SJSA1 (cell line): ENCODE measurements at places on chromosomes 2 and 18. TPM values are rescaled to one million over a fixed set of nuclear protein-coding genes. Genes with fewer than 3 reads are reported as not detected.

MSTN gene
- 0.05 TPM in 1 of 2 replicates, not detected in the other for total RNA-seq

RESP18 gene
- not detected in 2 replicates for total RNA-seq

TRABD2A gene
- 11.8 and 18.3 TPM in 2 replicates for total RNA-seq

- DNase-seq = peak; percentile 97
Measured at GRCh38 chr2:74119912-74120825, 27.5 kb downstream of the BOLA3 start.

- DNase-seq = no peak
Measured at GRCh38 chr2:173278794-173279526, 75.7 kb upstream of the CDCA7 start.

DNA sequence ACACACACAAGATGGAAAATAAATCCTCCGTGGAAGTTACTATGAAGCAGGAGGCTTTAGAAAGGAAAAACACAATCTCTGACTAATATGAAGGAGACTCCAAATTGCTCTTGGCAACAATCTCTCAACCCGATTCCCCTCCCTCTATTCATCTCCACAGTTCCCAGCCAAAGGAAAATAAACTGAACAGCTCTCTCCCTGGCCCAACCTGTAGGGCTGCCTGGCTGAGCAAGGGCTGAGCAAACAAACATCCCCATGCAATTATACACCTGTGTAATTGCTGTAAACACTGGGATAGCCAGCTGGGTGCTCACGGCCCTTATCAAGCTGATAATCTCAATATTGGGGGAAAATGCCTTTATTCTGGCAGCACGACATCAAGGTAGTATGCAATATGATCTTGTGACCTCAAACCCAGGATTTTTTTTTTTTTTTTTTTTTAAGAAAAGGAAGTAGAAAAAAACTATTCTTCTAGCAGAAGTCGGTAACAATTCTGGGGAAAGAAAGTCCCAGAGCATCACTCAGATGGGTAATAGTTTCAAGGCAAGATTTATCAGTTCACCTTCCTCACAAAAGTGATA lies 203.3 kb upstream of the SMAD2 start:
- no peak for DNase-seq

DNA sequence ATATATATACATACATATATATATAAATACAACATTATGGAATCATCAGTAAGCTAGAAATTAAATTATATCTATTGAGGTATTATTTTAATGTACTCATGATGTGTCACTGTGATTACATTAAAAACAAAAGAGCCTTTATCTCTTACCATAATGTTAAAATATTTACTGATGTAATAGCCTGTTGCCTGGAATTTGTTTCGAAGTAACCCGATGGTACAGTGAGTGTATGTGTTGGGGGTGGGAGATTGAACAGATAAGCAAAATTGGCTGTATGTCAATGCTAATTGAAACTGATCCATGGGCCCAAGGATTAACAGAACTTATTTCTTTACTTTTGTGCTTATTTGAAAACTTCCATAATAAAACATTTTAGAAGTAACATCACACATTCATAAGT lies 1473.2 kb downstream of the LRP1B start:
- DNase-seq = no peak

DNA sequence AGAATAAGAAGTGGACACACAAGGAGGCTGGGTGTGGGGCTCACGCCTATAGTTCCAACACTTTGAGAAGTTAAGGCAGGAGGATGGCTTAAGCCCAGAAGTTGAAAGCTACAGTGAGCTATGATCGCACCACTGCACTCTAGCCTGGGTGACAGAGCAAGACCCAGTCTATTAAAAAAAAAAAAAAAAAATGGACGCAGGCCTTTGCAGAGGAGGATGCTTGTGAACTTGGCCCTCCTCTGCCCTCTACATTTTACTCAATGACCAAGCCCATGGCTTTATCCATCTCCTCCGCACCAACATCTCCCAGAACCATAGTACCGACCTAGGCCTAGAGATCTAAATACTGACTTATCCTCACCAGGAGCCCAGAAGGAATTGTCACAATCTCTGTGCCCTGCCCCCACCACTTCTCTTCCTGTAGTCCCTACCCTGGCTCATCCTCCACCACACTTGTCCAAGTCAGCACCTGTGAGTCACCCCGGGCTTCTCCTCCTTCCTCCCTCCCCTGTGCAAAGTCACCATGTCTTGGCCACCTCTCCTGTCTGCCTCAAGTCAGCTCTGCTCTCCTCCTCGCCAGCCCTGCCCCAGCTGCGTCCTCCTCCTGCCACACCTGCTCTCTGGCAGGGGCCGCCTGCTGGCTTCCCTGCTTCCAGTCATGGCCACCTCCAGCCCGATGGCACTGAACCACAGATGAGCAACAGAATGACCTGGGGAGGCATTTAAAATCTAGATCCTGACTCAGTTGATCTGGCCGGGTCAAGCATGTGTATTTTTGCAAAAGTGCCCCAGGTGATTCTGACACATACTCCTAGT lies 35.8 kb upstream of the ASPRV1 start:
- peak; percentile 59 for DNase-seq

- no peak for DNase-seq
Measured at GRCh38 chr2:60247471-60247870, 306.0 kb downstream of the BCL11A start.

TFPI gene
- total RNA-seq = 82.1 and 133 TPM in 2 replicates

- no peak for DNase-seq
Measured at GRCh38 chr2:228321015-228321414, 139.5 kb upstream of the SPHKAP start.

VWC2L gene
- not detected in 2 replicates for total RNA-seq

- no peak for DNase-seq
Measured at GRCh38 chr2:205025580-205026240, 480.4 kb downstream of the PARD3B start.

DNA sequence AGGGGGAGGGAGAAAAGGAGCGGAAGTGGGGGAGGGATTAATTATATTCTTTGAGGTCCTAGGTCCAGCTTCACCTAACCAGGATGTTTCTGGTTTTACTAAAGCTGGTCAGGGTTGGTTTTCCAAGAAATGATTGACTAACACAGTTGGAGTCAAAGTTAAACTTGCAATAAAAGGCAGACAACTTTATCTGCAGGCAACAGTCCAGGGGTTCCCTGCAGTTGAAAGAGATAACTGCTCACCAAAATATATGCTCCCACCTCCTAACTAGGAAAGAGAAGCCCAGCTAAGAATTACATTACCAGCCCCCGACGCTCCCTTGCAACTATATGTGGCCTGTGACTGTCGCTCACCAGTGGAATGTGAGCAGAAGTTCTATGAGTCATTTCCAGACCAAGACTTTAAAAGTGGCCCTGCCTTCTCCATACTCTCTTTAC lies 140.0 kb upstream of the PKDCC start:
- DNase-seq = peak; percentile 56

CAVIN2 gene
- total RNA-seq = 26.4 and 28.1 TPM in 2 replicates

FOXD4L1 gene
- not detected in 2 replicates for total RNA-seq

DNA sequence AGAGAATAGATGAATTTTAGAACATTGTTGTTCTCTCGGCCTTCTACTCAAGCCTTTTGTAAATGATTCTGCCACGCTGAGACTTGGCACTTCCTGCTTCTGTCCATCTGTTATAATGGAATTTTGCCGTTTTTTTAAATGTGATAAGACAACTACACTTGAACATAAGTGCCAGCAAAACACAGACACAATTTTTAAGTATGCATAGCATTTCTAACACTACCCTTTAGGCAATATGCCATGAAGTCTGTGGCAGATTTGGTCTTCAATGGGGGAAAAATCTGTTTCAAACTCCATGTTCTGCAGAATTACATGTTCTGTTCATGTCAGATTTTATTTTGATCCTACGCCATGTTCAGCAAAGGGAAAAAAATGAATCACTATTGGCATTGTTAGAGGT lies 1170.7 kb upstream of the SLC39A10 start:
- DNase-seq = no peak

DNA sequence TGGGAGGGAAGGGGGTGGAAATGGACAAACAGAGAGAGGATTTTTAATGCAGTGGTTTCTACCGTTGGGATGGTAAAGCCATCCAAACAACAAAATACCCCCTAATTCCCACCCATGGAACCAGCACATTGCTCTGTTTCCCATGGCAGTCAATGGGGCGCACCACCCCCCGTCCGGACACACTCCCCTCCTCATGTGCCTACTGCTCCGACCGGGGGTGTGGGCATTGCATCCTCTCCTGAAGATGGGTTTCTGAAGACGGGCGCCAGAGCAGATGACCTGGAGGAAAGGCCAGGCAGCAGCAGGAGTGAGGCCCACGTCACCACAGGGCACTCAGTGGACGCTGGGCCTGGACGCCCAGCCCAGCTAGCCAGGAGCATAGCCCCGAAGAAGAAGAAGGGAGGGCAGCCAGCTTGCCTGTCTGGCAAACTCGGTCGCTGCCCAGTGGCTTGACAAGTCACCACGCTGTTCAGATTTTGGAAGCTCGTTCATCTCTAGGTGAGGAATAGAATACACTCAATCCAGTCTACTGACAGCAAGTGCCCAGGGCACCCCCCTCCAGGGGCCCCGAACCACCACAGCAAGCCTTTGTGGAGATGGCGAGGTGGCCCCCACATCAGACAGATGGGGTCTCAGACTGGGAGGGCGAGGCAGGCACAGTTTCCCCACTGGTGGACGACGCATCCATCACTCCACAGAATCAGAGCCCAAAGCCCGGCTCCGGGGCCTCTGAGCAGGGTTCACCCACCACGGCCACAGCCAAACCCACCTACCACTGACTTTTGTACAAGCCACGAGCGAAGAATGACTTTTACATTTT lies 296.2 kb upstream of the SALL3 start:
- DNase-seq = no peak

DNA sequence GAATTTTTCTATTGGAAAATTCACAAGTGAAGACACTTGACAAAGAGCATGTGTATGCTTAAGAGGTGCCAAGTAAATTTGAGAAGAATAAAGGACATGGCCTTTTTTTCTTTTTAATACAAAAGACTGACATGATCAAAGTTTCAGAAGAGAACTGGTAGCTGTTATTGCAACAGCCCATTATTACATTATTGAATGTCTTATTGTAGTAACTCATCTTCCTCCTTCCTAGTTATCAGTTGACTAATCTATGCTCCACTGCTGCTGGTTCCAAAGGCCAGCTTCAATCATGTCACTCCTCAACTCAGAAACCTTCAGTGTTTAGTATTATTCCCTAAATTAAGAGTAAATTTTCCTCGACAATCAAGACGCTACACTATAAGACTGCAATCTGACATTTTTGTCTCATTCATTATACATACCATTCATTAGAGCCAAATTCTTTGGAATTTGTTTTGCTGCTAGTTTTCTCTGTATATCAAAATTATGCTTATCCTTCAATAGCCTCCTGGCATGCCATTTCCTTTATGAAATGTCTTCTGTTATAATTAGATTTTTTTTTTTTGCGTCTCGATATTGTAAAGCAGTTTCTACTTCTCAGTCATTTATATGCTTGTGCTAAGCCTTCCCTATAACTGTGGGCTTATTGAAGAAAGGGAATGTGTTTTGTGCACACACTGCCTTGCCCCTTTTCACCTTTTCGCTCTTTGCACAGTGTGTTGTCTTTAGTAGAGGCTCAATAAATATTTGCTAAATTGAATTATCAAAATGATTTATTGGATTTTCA lies 27.9 kb downstream of the ITGA4 start:
- DNase-seq = no peak

- no peak for DNase-seq
Measured at GRCh38 chr2:216259081-216259480, 113.2 kb downstream of the MARCHF4 start.

TET3 gene
- 2.1 and 2.4 TPM in 2 replicates for total RNA-seq

UGT1A10 gene
- not detected in 2 replicates for total RNA-seq

DNA sequence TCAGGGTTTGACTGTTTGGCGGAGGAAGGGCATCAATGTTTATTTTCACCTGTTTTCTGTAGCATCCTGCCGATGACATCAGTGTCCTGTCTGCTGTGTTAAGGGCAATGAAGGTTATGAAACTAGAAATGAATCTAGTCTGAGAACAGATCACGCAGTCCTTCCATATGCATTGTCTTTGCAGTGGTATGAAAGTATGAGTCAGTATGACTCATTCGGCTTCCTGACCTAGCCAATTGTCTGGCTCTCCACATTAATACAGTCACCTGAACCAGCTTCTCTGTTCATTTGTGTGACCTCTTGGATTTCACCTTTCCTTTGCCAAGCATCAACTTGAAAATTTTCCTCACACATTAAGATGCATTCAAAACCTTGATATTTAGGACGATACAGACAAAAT lies 353.8 kb downstream of the RND3 start:
- peak; percentile 77 for DNase-seq

GRCh38 chr2:20052229-20052851 lies 912 bp upstream of the LAPTM4A start:
- DNase-seq = no peak

MEIS1 gene
- 4.2 and 6.2 TPM in 2 replicates for total RNA-seq

GRCh38 chr2:62713837-62714236 lies 8.3 kb downstream of the EHBP1 start:
- DNase-seq = no peak

DNA sequence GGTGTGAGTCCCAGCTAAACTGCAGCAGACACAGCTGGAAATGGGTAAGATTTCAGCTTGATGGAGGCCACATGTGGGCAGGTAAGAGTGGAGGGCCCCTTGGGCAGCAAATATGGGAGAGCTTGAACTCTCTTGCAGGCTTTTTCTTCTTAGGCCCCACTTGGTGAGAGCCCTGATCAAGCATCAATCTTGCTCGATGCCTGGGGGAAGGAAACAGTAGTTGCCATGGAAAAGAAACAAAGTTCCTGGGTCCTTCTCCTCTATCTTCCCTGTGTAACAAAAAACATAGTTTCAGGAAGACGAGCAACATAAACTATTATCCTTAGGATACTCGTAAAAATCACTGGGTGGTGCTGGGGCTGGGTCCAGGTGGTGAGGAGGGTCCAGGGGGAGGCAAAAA lies 42.9 kb downstream of the KIAA1328 start:
- no peak for DNase-seq

GRCh38 chr18:10839421-10839820 lies 309.9 kb downstream of the PIEZO2 start:
- no peak for DNase-seq

IGFBP2 gene
- 0.32 and 0.60 TPM in 2 replicates for total RNA-seq

DNA sequence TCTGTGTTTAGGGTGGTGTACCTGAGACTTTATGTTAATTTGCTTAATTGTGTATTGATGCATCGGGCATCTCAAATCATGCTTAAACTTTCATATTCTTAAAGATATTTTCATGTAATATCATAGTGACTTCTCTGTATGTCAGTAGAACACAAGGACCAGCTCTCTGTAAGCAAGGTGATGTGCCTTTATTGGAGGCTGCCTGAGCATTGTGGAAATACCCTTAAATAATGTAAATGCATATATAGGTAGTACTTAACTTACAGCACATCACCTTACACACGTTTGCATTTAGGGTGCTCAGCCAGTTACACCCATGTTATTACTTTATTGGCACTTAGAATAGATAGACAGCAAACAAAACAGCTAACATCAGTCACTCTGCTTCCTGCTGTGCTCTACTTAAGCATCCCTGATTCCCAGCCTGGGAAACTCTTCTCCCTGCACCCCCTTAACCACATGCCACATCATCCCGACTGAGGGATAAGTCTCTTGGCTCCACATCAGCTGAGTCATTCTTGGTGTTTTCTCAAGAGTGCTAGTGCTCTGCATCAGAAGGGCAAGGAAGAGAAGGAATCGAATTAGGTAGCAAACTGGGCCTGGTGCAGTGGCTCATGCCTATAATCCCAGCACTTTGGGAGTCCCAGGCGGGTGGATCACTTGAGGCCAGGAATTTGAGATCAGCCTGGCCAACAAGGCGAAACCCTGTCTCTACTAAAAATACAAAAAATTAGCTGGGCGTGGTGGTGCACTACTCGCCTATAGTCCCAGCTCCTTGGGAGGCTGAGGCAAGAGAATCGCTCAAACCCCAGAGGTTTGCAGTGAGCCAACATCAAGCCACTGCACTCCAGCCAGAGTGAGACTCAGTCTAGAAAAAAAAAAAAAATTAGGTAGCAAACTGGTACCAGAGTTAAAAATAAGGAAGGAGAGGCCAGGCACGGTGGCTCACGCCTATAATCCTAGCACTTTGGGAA lies 108.7 kb downstream of the MAP3K20 start:
- peak; percentile 92 for DNase-seq

GRCh38 chr2:231294116-231294515 lies 95.7 kb downstream of the ARMC9 start:
- DNase-seq = no peak
